HuH-7 (cell line): ENCODE measurements at places on chromosomes 13 and 19.

DNA sequence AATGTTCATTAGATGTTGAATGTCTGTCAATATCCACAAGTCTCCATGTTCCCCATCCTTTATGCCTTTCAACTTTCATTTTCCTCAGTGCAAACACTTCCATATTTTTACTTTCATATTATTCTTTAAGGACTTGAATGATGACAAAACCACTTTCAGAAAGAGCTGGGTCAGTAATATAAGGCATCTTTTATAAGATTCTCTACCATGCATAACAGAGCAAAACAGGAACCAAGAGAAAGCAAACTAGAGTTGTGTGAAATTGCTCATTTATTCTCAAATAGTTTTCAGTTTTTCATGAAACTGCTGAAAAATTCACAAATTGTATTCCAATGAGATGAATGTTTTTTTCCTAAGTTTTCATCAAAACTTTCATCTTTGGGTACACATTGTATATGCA lies 1247.6 kb downstream of the PCDH17 start:
- DNase-seq, result no peak

DNA sequence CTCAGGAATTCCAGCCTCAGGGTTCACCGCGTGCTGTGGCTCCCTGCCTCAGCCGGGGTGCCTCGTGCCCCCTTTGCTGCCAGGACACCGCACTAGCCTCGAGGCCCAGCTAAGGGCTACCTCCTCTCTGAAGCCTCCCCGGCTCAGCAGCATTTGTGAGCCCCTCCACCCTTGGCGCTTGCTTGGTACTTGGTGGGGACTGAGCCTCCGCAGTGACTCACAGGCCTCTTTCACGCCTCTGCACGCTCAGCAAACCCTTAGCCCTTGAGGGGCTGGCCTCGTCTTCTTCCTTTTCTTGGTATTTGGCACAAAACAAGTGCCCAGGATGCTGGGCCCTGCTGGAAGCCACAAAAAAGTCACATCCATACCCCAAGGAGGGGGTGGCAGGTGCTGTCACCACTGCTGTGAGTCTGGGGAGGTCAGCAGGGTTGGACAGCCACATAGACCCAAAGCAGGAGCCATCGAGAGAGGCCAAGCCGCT lies 85.4 kb upstream of the TM9SF2 start:
- no peak for DNase-seq

DNA sequence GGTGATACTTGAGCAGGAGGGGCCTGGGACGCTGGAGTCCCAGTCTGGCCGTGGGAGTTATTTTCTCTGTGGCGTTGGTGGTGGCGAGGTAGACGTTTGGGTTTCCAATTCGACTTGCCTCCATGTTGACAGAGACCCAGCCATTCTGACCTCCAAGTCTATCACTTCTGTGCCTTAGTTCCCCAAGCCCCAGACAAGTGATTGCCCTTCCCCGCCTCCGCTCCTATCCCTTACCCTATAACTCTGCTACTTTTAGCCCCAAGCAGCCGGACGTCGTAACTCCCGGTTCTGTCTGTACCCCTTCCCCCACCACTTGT lies 549 bp downstream of the TIMM50 start:
- DNase-seq, result no peak

- no peak for DNase-seq
Observed at GRCh38 chr19:7292950-7293761, 1.1 kb downstream of the INSR start.

GRCh38 chr19:13981988-13982501 lies 24.1 kb downstream of the RFX1 start:
- no peak for DNase-seq
